ENCODE measurements at places on chromosomes 7 and 10. TPM values are rescaled to one million over a fixed set of nuclear protein-coding genes. Genes with fewer than 3 reads are reported as not detected.

PITRM1 gene
- 57.4 TPM for total RNA-seq

PITX3 gene
- not detected for total RNA-seq

PLEKHS1 gene
- 0.10 TPM for total RNA-seq

DNA sequence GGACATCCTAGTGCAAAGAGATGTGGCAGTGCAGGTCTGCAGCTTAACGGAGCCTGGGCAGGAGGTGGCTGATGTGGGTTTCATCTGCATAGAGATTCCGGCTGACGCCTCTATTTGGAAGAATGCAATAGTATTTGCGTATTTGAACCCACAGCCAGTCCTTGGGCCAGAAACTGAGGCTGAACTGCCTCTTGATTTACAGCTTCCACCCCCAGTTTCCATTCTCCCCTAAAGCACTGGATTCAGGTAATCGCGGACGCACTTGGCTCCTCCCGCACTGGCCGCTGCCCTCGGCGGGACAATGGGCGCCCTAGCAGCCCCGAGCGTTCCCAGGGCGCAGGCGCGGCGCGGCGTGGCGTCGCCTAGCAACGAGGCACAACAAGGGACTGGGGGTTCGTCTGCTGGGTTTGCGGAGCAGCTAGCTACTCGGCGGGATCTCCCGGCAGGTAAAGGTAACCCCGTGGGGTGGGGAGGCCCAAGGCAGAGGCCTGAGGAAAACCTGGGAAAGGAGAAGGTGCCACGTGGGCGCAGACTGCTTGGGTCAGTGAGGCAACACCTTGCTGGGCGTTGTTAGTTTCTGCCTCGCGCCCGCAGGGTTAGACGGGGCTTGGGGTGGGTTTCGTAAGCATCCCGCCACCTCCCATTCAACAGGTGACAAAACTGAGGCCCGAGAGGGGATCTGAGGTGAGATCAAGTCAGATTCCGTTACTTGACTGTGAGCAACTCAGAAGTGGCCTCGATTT lies at the start of gene ARMC3:
Gene ARMC3 (plus strand): TSS at position 393 of the 743 bp plus-strand sequence. CDS start 3,944 bp downstream, outside the sequence.
- peak; percentile 16 for DNase-seq

GRCh38 chr7:11552676-11553296 lies 279.2 kb downstream of the THSD7A start:
- no peak for DNase-seq

- DNase-seq, result no peak
Observed at GRCh38 chr7:106108991-106109390, 3.1 kb downstream of the SYPL1 start.

GRCh38 chr7:157775021-157775559 lies 438.3 kb downstream of the DNAJB6 start:
- DNase-seq, result no peak

DNA sequence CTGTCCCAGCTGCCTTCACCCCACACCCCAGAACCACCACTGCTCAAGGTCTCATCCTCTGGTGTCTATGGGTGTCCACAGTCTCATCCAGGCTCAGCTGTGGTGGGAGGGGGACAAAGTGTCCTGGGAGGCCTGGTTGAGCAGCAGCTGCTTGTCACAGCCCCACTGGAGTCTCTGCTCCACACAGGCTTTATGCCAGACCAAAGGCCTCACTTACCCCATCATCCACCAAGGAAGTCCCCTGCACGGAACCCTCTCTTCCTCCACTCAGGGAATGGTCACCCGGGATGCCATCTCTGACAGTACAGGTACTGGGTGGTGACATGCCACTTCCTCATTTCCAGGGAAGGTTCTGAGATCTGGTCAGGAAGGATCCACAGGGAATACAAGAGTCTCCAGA lies 925.4 kb upstream of the ZNF722 start:
- no peak for DNase-seq

DNA sequence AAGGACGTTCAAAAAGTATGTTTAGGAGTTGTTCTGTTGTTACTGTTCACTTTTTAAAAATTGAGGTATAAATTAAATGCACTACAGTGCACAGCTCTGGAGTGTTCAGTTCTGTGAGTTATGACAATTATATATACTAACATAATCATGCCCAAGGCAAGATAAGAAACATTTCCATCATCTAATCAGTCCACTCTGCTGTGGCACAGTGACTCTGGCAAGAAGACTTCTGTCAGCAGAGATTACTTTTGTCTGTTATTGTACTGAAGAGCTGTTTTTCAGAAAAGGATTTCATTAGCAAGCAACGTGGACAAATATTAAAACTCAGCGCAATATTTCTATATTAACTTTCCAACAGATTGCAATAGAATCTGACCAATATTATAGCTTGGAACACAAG lies 32.0 kb downstream of the ICA1 start:
- no peak for DNase-seq

GRCh38 chr10:77494327-77494726 lies 143.3 kb downstream of the KCNMA1 start:
- no peak for DNase-seq
